GM23248 (cell line): ENCODE measurements at places on chromosomes 1 and 21. TPM values are rescaled to one million over a fixed set of nuclear protein-coding genes. Genes with fewer than 3 reads are reported as not detected.
A peak's percentile ranks its signal among the peaks of the same experiment; 100 is the strongest.

HAO2 gene
- not detected in 2 replicates for polyA plus RNA-seq

FCRL2 gene
- not detected in 2 replicates for polyA plus RNA-seq

NOS1AP gene
- 0.18 TPM in 1 of 2 replicates, not detected in the other for polyA plus RNA-seq

SPRR1B gene
- polyA plus RNA-seq: not detected in 2 replicates

PCBP3 gene
- 1.2 and 1.3 TPM in 2 replicates for polyA plus RNA-seq

HHAT gene
- 1.6 and 1.8 TPM in 2 replicates for polyA plus RNA-seq

MYOC gene
- polyA plus RNA-seq: not detected in 2 replicates

- H3K27me3 ChIP-seq: peaks cover 23% of the 10 kb centered on the region
- no peak overlapping the region for H3K27ac ChIP-seq
- no peak overlapping the region for H3K4me3 ChIP-seq
- H3K36me3 ChIP-seq: no peaks in the 10 kb centered on the region
Observed at GRCh38 chr1:202679406-202680177, 30.7 kb downstream of the SYT2 start.

DNA sequence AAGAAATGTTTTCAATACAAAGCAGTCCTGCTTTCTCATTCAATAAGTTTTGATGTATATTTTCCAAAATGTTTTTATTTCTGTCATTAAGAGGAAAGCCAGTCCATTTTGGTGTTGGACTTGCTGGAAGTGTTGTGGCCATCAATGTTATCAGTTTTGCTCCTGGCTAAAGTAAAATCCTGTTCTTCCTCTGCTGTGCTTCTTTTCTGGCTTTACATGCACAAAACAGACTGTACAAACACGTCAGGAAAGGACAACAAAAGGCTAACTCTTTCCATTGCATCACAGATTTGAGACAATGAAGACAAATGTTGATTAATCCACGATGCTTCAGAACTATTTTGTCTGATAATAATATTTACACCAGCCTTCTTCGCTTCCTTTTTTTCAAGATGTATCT is 735.4 kb downstream of the LTN1 start:
- no peak overlapping the region for H3K27ac ChIP-seq
- no peaks in the 10 kb centered on the region for H3K27me3 ChIP-seq
- peaks cover 42% of the 10 kb centered on the region for H3K4me1 ChIP-seq
- DNase-seq: no peak
- no peaks in the 10 kb centered on the region for H3K36me3 ChIP-seq

DNA sequence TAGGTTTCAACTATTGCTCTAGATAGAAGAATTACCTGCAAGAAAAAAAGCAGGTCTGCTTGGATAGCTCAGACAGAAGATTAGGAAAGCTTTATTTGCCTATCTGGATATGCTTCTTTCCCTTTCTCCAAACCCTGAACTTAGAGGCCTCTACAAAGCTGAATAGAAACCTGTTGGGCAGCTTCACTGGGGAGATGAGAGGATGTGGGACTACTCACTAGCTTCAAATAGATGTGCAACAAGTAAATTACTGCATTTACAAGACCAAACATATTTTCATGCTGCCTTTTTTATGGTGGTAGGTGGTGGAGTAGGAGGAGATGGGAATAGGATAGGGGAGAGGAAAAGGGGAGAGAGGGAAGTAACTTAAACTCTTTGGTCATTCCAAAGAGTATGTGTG is 6.4 kb downstream of the CLCA2 start:
- peaks cover 22% of the 10 kb centered on the region for H3K4me1 ChIP-seq
- peak overlapping the region; percentile 84 for H3K27ac ChIP-seq
- no peaks in the 10 kb centered on the region for H3K36me3 ChIP-seq
- 0 out of 2 replicates have a peak overlapping the region, but pooled peaks have one; percentile 2 for H3K4me3 ChIP-seq
- H3K27me3 ChIP-seq: no peaks in the 10 kb centered on the region

- peaks cover 8% of the 10 kb centered on the region; the same call in 1 of the 2 replicates for H3K4me1 ChIP-seq
- H3K36me3 ChIP-seq: no peaks in the 10 kb centered on the region
- no peaks in the 10 kb centered on the region for H3K27me3 ChIP-seq
- H3K4me3 ChIP-seq: peak overlapping the region; percentile 62
- peak; percentile 71 for DNase-seq
- H3K27ac ChIP-seq: no peak overlapping the region
Observed at GRCh38 chr21:31326522-31327242, 17.4 kb downstream of the TIAM1 start.

DNA sequence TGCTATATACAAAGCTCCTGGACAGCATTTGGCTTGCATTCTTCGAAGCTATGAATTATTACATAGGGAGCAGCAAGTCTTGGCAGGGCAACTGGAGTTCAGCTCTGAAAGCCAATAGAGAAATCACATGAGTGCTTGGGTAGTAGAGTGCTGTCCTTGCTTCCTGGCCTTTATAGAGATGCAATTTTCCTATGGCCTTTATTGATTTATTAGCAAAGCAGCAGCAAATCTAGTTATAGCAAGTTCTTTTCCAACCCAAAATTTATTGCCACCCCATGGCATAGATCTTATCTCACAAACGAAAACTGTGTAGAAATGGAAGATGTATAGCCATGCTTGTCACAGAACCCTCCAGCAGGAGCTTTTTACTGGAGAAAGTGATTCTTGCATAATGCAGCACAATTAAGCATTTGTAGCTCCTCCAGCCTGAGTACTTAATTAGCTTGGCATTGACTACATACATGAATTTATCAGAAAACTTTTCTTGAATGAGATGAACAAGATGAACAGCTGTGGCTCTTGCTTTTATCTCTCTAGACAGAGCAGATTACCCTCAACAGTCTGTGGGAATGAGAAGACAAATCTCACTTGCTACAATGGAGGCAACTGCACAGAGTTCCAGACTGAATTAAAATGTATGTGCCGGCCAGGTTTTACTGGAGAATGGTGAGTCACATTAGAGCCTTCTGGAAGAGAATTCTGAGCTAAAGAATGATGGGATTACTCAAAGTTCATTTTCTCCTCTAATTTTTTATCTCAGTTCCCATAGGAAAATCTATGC is 170.1 kb downstream of the CRB1 start:
- no peak overlapping the region for H3K4me3 ChIP-seq
- H3K27ac ChIP-seq: no peak overlapping the region
- no peaks in the 10 kb centered on the region for H3K36me3 ChIP-seq
- H3K27me3 ChIP-seq: no peaks in the 10 kb centered on the region
- no peaks in the 10 kb centered on the region for H3K4me1 ChIP-seq

- H3K27ac ChIP-seq: peak overlapping the region; percentile 83
- peaks cover 17% of the 10 kb centered on the region for H3K4me1 ChIP-seq
- no peaks in the 10 kb centered on the region for H3K36me3 ChIP-seq
- H3K27me3 ChIP-seq: no peaks in the 10 kb centered on the region
- no peak overlapping the region for H3K4me3 ChIP-seq
- DNase-seq: peak; percentile 97
Observed at GRCh38 chr1:31843506-31843905, 27.7 kb upstream of the SPOCD1 start.

DNA sequence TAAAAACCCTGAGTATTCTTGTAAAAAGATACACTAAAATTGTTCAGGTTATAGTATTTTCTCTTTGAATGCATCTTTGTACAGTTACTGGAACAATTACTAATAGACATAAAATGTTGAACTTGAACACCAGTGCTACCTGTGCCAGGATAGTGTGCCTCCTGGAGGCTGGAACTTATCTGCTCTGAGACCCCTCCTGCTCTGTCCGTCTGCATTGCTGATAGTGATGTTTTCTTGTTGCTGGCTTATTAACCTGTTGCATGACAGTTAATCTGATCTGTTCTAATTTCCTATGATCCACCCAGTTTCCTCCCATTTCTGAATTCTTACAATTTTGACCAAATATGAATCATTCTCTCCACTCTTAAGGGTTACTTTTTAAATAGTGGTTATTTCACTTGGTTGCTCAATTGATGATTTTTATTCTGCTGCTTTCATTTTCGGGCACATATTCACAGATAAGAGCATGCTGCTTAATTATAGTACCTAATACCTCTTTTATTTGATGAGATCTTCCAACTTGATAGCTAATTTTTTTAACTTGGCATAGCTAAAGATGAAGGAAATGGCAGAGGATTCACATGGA is 101.4 kb downstream of the CC2D1B start:
- DNase-seq: peak; percentile 49
- H3K36me3 ChIP-seq: no peaks in the 10 kb centered on the region
- no peak overlapping the region for H3K4me3 ChIP-seq
- H3K27ac ChIP-seq: peak overlapping the region; percentile 8; the same call in 1 of the 2 replicates
- H3K4me1 ChIP-seq: no peaks in the 10 kb centered on the region
- H3K27me3 ChIP-seq: no peaks in the 10 kb centered on the region

GRCh38 chr1:224169718-224170270 is 13.2 kb upstream of the DEGS1 start:
- no peak overlapping the region for H3K27ac ChIP-seq
- no peak overlapping the region for H3K4me3 ChIP-seq
- H3K36me3 ChIP-seq: no peaks in the 10 kb centered on the region
- DNase-seq: no peak
- H3K27me3 ChIP-seq: no peaks in the 10 kb centered on the region

- H3K27ac ChIP-seq: peak within 1 kb of the TSS; percentile 99
- no peaks in the 10 kb centered on the region for H3K36me3 ChIP-seq
- peak within 1 kb of the TSS; percentile 96 for H3K4me3 ChIP-seq
- peak; percentile 99 for DNase-seq
- H3K27me3 ChIP-seq: no peaks in the 10 kb centered on the region
- H3K4me1 ChIP-seq: peaks cover 39% of the 10 kb centered on the region
Observed at GRCh38 chr1:72282271-72283021, at the start of gene NEGR1. NEGR1 (minus strand) TSS chr1:72282539.

DNA sequence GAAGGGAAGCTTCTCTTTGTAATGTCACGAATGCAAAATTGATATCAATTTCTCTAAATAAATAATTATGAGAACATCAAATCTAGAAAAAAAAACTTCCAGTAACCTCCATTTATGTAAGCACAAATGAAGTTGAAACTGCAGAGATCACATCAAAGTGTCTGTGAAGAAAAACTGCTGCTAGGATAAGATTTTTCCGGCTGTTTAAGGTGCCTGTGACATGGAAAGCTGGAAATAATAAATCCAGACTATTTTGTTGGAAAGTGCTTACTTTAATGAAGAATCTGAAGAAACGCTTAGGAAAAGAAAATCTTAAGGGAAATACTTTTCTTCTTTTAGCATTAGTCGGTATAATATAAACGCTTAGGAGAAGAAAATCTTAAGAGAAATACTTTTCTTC is 57.0 kb downstream of the CHRM3 start:
- no peaks in the 10 kb centered on the region for H3K36me3 ChIP-seq
- no peak overlapping the region for H3K4me3 ChIP-seq
- no peaks in the 10 kb centered on the region for H3K4me1 ChIP-seq
- H3K27ac ChIP-seq: no peak overlapping the region

DNA sequence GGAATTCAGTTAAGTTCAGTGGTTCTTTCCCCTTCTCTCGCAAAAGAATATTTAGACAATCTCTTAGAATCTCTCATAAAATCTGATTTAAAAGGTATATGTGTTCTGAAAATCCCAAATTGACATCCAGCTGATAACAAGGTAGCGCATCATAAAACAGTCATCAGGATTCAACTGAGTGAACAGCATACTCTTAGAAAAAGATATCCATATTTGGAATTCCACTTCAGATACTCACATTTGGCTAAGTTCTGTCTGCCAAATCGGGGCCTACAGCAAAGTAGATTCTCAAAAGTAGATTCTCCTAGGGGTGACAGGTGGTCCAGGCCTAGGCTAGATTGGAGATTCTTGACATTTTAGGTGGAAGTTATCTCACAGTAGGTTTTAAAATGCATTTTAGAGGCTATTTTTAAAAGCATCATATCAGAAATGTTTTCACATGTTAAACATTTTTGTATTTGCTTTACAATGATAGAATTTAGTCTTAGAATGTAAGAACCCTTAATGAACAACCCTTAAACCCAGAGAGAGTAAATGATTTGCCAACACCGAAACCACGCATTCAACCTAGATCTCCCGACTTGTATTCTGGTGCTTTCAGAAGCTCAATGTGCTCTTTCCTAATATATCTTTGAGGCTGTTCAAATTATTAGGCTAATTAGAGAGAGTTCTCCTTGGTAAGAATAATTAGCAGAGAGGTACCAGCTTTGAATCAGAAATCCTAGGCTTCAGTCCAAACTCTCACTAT is 318.9 kb downstream of the LMO4 start:
- peaks cover 23% of the 10 kb centered on the region for H3K4me1 ChIP-seq
- H3K27ac ChIP-seq: no peak overlapping the region
- no peaks in the 10 kb centered on the region for H3K27me3 ChIP-seq
- no peak overlapping the region for H3K4me3 ChIP-seq
- DNase-seq: no peak

GRCh38 chr1:77347646-77348045 is 65.8 kb downstream of the AK5 start:
- no peaks in the 10 kb centered on the region for H3K27me3 ChIP-seq
- 0 out of 2 replicates have a peak overlapping the region, but pooled peaks have one; percentile 7 for H3K4me3 ChIP-seq
- H3K36me3 ChIP-seq: no peaks in the 10 kb centered on the region
- peak; percentile 96 for DNase-seq
- peak overlapping the region; percentile 72 for H3K27ac ChIP-seq
- peaks cover 14% of the 10 kb centered on the region for H3K4me1 ChIP-seq

DNA sequence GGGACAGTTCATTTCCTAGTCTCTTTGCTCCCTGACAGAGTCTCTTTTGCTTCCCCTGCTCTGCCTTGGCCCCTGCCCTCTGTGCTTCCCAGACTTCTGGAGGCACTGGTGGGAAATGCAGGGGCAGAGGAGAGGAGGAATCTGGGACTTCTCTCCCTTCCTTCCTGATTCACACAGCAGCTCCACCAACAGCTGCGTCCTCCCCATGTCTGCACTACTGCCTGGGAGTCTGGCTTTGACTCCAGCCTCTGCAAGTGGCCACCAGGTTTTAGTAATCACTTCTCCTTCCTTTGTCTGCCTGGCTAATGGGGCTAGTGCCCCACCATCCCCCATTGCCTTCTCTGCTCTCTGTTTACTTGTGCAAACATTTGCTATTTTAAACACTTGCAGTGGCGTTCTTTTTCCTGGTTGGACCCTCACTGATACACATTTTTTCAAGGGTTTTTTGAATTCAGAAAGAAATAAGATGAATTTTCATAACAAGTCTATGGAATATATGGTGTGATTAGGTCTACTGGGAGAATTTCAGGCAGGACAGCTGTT is 21.9 kb downstream of the FASLG start:
- H3K4me3 ChIP-seq: no peak overlapping the region
- H3K27ac ChIP-seq: no peak overlapping the region
- DNase-seq: no peak
- H3K4me1 ChIP-seq: peaks cover 2% of the 10 kb centered on the region

DNA sequence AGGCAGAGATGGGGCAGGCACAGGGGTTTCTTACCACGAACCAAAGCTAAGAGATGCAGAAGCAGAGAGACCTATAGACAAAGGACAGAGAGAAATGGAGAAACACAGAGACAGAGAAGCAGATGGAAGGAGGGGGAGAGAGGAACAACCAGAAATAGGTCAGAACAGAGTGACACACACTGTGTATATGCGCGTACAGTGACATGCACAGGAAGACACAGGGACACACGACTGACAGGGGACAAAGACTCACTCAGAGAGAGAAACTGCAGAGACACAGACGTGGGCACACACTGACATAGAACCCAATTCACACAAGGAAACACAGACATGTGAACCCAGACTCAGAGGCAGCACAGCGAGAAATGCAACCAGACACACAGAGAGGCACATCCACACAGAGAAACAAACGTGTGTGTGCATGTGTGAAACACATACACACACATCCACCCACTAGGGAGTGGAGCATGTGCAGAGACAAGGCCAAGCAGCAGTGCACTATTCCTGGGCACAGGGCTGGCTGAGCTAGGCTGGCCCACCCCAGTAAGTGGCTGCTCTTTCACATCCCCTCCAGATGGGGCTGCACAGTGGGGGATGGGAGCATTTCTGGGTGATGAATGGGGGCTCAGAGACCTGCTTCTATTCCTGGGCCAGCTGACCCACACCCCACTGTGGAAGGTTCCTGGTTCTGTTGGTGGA is 123.4 kb upstream of the CSF3R start:
- H3K4me3 ChIP-seq: no peak overlapping the region
- no peak for DNase-seq
